DMS 273 treated with DMSO at 0.1 percent for 48 hours (cell line): ENCODE measurements at places on chromosomes 12 and 14.

DNA sequence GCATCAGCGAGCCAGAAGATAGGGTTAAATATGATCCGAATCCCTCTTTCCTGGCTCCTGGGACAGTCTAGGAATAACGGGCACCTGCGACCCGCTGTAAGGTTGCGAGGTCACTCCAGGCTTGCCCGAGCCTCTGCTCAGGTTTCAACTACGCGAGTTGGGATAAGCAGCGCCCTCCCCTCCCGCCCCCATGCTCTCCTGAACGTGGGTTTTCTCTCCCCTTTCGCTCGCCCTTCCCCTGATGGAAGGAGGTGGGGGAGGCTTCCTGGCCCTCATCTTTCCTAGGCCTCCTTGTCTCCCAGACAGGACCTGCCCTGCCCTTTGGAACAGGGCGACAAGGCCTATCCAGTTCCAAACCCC lies 753 bp upstream of the ATP5MC2 start:
- no peak for DNase-seq

DNA sequence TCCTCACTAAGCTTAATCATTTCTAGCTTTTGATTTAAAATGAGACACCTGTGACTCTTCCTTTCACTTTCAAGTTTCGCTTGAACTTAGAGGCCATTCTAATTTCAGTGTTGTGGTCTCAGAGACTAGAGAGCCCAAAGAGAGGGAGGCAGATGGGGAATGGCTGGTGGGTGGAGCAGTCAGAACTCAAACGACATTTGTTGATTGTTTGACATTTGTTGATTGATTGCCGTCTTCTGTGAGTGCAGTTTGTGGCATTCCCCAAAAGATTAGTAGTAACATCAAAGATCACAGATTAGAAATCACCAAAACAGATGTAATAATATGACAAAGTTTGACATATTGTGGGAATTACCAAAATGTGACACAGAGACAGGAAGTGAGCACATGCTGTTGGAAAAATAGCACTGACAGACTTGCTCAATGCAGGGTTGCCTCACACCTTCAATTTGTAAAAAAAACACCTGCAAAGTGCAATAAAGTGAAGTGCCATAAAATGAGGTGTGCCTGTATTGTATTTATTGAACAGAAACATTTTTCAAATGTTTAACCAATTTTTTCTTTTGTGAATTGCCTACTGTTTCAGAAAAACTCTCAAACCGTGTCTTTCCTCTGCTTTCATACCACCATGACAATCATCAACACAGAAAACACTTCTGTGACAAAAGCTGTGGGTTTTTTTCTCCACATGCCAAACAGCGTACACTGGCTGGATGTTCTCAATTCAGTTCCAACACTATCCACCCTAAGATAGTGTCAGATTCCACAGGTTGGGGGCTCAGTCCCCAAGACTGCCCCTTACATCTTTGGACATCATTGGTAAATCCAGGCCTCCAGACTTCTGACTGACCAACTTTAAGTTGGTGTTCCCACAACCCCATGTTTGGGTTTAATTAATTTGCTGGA lies 376.3 kb upstream of the RGS6 start:
- DNase-seq, result no peak

DNA sequence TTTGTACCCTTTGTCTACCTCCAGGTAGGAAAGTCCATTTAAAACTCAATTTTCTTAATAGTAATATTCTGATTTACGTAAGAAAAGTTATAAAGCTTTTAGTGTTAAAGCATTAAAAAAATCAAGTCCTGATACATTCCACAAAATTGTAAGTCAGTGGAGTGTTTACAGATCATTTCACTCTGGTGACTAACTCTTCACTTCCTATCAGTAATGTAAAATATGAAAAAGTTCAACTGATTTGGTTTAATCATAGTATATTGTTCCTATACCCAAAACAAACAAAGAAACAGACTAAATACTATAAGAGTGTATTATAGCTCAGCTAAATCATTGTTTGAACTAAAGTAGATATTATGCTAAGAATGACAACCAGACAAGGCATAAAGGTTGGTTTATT lies 85.9 kb downstream of the VEZT start:
- DNase-seq, result no peak

GRCh38 chr12:50723865-50724264 lies 40.0 kb upstream of the ATF1 start:
- DNase-seq, result no peak

DNA sequence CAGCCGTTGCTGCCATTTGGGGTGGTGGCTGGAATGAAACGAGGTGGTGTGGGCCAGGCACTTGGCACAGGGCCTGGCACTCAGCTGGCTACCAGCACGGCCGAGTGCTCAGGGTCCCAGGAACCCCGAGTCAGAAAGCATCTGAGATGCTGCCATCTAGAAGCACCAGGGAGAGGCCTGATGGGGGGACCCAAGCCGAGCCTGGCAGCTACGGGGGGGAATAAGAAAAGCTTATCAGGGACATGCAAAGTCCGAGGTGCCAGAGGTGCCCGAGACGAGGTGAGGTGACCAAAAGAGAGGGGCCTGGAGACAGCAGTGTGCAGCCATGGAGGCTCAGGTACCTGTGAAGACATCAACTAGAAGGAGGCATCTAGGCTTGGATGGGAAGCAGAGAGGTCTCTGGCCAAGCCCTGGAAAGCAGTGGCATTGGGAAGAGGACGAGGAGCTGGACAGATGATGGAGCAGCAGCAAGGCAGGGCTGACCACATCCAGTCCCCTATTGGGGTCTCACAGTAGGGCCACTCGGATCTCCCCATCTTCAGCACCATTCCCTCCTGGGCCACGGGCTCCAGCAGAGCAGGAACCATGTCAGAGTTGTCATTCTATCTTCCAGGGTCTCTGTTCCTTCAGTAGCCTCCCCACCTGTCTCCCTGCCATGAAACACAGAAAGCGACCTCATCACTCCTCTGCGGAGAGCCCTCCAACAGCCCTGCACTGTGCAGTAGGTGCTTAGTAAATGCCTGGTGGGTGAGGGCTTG lies 59.3 kb upstream of the DIO3 start:
- no peak for DNase-seq

DNA sequence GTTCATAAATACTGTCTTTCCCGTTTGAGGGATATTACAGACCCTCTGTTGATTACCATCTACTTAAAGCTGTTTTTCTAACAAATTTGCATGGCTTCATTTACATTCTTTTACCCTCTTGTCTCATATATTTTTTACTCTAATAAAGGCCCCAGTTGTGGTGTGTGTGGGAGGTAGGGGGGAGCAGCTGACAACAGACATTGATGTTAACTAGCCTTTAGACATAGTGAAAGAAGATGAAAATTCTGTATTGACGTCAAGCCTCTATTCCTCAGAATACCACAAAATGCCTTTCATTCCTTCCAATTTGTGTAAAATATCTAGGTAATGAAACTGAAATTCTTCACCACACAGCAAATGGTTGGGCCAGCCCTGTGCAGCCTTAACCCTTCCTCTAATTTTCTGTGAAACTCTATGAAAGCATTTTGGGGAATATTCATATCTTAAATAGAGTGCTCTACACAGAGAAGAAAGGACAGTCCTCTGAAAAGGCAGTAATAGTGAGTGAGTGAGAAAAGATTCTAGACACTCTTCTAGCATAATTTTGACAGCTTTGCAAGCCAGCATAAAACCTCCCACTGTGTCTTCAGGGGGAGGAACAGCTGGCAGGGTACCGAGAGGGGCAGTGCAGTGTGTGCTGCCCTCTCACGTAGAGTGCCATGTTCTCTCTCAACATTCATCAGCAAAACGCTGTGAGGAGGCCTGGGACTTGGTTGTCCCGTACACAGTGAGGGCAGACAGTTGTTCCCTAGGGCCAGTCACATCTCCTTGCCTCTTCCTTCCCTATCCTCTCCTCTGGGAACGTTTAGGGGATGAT lies 20.1 kb upstream of the CERS5 start:
- DNase-seq, result no peak

- no peak for DNase-seq
Observed at GRCh38 chr14:106487600-106487999, 961.2 kb downstream of the TMEM121 start.

GRCh38 chr14:104547310-104547997 lies 32.1 kb upstream of the C14orf180 start:
- DNase-seq, result no peak

DNA sequence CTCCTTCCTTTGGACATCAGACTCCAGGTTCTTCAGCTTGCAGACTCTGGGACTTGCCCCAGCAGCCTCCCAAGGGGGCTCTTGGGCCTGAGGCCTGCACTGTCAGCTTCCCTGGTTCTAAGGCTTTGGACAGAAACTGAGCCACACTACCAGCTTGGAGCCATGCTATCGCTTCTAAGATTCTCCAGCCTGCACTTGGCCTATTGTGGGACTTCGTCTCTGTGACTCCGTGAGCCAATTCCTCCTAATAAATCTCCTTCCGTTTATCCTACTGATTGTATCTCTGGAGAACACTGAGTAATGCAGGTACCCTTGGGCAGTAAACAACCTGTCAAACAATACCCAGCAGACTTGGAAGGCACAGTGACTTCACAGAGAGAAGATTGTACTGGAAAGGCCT lies 24.9 kb upstream of the RHOJ start:
- DNase-seq, result no peak

DNA sequence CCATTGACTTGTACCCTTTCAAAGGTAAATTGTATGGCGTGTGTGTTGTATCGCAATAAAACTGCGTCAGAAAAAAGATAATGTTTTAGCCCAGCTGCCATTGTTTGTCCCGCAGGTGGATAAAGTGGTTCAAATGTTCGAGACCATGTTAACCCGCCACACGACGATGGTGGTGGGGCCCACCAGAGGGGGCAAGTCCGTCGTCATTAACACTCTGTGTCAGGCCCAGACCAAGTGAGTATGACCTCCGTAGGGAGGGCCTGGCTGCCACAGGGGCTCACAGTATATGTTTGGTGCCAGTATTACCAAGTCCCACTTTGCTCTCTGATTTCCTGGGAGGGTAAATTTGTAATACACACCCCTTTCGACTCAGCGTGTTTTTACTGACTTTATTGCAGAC lies 96.9 kb downstream of the DNAH10 start:
- no peak for DNase-seq

DNA sequence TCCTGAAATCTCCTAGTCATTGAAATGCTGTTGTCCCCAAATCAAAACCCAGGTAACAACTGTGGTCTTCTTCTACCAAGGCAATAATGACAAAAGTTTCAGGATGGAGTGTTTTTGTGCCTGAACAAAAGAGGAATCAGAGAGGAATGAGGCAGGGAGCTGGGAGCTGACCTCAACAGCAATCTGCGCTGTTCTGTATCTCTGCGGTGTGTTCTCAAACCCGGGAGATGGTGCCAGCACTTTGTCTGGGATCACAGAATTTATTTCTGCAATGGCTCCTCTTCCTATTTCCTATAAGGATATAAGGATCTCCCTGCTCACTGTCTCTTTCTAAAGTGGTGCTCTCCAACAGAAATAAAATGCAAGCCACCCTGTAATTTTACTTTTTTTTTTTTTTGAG lies 449 bp upstream of the GLT8D2 start:
- no peak for DNase-seq

DNA sequence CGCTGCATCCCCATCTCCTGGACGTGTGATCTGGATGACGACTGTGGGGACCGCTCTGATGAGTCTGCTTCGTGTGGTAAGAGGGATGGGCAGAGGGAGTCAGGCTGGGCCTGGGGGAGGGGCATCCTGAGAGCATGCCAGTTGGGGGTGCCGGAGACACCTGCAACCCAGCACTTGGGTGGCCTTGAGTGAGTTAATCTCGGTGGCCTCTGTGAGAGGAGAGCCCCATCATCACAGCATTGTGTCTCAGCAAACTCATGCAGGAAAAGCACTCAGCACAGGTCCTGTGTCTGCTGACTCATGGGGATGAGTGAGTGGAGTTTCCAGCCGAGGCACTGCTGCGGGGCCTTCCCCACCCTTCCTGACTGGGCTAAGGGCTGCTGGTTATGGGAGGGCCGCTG lies 19.6 kb upstream of the LRP1-AS start:
- no peak for DNase-seq

DNA sequence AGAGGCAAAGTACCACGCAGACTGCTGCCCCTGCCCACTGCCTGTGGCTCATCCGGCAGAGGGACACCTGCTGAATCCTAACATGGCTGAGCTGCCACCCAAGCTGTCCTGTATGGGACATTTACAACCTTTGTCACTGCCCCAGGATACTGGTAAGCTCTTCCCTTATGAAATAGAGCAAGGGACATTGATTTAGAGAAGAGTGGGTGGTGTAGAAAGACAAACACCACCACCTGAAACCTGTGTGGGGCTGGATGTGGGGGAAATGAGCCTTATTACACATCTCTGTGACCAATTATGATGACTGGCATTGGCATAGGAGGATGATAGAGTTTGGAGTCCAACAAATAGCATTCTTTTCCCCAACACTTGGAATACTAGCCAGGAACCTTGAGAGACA lies 81.2 kb upstream of the GZMB start:
- DNase-seq, result no peak

GRCh38 chr14:102827716-102828115 lies 50.5 kb downstream of the TRAF3 start:
- DNase-seq, result no peak

GRCh38 chr12:82314406-82314892 lies 43.7 kb downstream of the CCDC59 start:
- no peak for DNase-seq

GRCh38 chr14:99571303-99571986 lies 32.6 kb downstream of the CCDC85C start:
- DNase-seq, result no peak

- no peak for DNase-seq
Observed at GRCh38 chr12:79119796-79120195, 255.2 kb downstream of the SYT1 start.

DNA sequence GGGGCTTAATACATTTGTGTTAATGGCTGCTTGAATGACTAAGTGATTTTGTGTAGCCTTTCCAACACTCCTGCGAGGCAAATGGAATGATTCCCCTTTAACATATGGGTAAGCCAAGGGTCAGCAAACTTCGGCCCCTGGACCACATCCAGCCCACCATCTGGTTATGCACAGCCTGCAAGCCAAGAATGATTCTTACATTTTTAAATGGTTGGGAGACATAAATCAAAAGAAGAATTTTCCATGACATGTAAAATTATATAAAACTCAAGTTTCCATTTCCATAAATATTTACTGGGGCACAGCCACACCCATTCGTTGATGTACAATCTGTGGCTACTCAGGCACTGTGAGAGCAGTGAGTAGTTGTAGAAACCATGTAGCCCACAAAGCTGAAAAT lies 9.0 kb downstream of the SLC8B1 start:
- DNase-seq, result no peak

DNA sequence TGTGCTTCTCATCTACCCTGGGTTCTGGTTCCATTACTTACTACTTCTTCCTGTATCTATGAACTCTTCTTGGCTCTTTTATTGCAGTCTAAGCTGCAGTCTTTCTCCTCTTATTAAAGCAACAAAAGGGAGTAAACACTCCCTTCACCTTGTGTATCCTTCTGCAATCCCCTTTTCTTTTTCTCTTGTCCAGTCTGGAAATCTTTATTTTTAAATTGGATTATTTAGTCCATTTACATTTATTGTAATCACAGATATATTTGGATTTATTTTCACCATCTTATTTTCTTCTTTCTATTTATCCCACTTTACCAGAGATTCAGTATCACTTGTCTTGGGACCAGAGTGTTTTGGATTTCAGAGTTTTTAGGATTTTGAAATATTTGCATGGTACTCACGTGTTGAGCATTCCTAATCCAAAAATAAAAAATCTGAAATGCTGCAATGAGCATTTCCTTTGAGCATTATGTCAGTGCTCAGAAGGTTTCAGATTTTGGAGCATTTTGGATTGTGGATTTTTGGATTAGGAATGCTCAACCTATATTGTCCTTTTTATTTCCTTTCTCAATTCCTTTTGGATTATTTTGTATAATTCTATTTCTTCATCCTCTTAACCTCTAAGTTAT lies 6.8 kb upstream of the ACVR1B start:
- DNase-seq, result no peak

- no peak for DNase-seq
Observed at GRCh38 chr12:118425364-118425763, 49.0 kb downstream of the SUDS3 start.
